ENCODE measurements at places on chromosomes 16 and 17.

- DNase-seq: no peak
Measured at GRCh38 chr16:75062976-75063346, 53.6 kb downstream of the LDHD start.

- DNase-seq: peak; percentile 77
Measured at GRCh38 chr17:29369831-29370735, 20.1 kb upstream of the TAOK1 start.

DNA sequence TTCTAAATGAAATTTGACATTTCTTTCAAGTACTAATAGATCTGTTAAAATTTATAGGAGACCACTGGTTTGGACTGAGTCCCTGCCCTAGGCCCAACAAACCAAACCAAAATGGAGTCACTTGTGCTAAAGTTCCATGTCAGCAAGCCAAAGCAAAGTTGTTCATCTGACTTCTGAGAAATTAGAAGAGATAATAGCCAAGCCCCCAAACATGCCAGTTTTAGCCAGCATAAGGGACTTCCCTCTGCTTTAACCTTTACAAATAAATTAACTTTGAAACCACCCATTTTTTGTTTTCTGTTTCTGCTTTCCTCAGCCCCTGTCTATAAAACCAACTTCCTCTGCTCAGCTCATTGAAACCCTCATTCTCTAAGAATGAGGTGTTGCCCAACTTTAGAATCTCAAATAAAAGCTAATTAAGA, 18.9 kb downstream of the CDR2 start:
- no peak for DNase-seq

DNA sequence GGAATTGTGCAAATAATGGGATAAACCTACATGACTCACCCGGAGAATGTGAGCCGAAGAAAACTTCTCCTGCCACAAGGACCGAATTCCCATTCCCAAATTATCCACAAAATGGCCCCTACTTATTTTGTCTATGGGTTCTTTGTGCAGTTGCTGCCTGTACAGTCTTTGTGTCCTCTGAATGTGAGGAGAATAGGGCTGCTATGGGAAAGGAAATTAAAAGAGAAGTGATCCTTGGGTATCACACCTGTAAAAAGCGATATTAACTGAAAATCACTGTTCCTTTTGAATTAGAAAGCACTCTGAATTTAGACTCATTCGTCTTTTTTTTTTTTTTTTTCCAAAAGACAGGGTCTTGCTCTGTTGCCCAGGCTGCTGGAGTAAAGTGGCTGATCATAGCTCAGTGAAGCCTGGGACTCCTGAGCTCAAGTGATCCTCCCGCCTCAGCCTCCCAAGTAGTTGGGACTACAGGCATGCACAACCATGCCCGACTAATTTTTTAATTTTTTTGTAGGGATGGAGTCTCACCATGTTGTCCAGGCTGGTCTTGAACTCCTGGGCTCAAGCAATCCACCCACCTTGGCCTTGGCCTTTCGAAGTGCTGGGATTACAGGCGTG, 45.4 kb downstream of the CHD9 start:
- no peak for DNase-seq

DNA sequence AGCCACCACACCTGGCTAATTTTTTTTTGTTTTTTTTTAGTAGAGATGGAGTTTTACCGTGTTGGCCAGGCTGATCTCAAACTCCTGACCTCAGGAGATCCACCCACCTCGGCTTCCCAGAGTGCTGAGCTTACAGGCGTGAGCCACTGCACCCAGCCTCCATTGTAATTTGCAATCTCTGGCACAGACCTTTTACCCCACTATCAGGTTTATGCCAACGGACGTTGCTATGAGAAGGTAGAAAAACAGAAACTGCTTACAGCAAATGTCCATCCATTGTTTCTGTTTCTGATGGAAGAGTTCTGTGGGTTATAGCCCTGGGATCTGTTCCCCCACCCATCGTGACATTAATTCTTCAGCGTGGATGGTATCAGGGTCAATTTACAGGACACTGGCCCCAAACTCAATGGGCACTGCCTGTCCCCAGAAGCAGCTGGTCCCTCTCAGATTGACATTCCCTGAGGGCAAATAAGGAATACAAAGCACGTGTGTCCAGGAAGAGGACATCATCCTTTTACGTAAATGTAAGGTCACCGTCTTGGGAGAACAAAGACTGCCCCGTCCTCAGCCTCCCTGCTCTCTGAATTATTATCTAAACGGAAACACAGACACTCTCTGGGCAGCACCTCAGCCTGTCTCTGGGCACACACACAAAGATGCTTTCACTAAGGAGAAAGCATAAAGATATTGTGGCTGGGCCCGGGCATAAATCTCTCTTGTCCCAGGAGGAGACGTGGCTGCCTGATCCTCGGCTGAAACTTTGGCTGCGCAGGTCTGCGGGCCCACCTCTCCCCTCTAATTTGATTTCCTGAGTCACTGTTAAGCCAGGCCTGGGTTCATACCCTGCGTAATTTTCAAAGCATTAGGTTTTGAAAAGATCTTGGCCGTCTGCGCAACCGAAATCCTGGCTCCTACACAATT, 5.2 kb downstream of the KCNG4 start:
- DNase-seq: peak; percentile 57

DNA sequence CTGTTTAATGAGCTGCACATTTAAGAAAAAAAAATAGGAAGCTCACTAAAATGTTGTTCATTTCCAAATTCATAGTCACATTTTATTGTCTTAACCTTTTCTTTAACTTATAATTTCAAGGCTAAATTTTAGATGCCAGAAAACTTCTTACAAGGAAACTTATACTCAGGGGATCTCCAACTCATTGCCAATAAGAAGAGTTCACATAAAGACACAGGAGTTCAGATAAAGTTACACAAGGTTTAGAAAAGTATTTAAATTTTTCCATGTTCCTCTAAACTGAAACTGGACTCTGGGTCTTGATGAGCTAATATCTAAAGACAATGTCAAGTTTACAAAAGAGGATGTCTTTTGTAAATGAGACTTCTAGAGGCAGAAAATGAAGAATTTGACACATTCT, 190.7 kb upstream of the KCNJ16 start:
- no peak for DNase-seq

DNA sequence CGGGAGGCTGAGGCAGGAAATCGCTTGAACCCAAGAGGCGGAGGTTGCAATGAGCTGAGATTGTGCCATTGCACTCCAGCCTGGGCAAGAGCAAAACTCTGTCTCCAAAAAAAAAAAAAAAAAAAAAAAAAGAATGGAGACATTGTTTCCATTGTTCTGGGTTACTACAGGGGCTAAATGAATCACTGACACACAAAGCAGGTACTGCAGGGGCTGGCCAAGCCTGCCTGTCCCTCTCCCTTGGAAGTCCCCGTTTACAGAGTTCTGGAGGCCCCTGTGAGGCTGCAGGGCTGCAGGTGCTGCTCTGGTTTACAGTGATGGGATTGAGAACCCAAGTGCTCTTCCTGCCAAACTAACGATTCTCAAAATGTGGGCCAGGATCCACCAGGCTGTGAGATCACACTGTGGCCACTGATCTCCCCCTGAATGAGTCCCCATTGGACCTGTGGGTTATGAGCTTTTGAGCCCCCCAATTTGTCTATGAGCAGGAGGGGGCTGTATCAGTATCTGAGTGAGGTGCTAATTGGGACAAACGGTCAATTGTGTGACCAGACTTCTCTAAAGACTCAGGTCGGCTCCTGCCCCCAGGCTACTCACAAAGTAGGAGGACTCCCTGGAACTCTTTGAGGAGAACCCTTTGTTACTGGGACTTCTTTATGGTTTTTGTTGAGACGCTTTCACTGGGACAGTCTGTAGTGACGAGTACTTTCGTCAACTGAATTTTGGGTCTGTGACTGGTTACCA, 39.0 kb downstream of the DNAH17 start:
- no peak for DNase-seq

GRCh38 chr16:88072571-88073001, 121.4 kb downstream of the BANP start:
- DNase-seq: peak; percentile 9

GRCh38 chr16:11916524-11917285, 949 bp upstream of the GSPT1 start:
- no peak for DNase-seq

GRCh38 chr16:88430524-88431446, 22.3 kb upstream of the ZFPM1 start:
- DNase-seq: no peak

- DNase-seq: no peak
Measured at GRCh38 chr17:30557916-30558685, 80.9 kb downstream of the GOSR1 start.

- DNase-seq: no peak
Measured at GRCh38 chr16:75390926-75391653, 42.2 kb downstream of the CFDP1 start.

- DNase-seq: no peak
Measured at GRCh38 chr17:193841-194806, 12.7 kb upstream of the DOC2B start.

- DNase-seq: no peak
Measured at GRCh38 chr16:64858076-64858475, 263.8 kb downstream of the CDH11 start.

DNA sequence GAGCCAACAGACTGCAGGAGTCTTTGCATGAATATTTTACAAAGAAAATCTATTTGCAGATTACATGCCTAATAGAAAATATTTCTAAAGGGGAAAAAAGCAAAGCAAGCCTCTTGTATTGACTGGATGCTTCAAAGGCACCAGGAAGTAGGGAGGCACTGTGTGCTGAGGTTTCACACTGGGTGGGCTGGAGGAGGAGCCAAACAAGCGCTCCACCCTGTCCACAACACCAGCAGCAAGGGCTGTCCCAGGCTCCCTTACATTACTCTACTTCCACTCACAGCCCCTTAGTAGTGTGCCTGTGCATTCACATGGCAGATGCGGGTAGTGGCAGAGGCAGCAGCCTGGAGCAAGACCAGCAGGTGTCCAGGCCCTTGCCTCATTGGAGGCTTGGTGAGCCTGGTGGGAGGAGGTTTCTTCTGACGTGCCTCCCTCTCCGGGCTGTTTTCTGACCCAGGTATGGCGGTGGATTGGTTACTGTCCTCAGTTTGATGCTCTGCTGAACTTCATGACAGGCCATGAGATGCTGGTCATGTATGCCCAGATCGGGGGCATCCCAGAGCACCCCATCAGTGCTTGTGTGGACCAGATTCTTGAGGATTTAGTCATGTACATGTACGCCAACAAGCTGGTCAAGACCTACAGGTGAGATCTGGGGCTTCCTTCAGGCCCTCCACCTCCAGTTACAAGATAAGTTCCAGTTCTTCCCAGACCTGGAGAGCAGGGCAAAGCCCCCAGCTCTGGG, 7.0 kb upstream of the CCNF start:
- no peak for DNase-seq

GRCh38 chr17:40646791-40647623, 611 bp downstream of the SMARCE1 start:
- no peak for DNase-seq

DNA sequence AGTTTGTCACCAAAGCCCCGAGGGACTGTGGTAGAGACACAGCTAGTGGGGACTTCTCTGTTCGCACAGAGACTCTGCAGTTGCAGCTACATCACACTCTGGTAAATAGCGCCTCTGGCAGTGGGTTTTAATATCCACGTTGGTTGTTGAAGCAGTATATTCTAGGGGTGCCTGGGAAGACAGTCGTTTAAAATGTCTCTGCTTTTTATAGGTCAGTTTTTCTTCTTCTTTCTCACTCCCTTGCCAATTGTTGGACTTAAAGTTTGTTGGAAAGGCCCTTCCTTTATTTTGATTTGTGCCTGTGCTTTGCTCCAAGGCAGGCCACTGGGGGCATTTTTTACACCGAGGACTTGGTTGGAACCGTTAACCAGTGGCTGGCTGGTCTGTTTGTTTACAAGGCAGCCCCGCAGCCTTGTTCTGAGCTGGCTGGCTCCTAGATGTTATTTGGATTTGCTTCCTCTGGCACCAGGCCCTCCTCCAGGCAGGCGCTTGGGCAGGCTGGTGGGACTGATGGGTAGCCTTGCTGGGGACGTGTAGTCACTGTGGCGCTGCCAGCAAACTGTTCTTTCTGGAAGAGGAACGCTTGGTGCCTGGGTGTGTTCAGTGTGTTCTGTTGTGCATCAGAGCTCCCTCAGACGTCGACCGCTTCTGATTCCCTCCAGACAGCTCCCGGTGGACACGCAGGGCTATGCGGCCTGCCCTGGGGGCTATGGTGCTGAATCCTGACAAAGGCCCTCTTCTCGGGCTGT, 218.2 kb upstream of the CHMP6 start:
- no peak for DNase-seq

- DNase-seq: no peak
Measured at GRCh38 chr16:56336711-56337110, 88.6 kb downstream of the AMFR start.

DNA sequence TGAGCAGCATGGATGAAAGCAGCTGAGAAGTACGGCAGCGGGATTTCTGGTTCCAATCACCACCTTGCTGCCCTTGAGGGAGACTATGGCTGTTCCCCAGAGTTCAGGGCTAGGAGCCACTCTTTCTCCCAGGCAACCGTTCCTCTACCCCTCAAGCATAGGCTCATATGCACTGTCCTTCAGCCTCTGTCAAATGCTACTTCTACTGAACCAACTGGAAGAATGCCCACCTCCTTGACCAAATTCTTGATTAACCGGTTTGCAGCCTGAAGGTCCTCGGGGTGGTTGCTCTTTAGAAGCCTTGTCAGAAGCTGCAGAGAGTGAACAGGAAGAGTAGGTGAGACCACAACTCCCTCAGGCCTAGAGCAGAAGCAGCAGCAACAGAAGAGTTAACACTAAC, 23.8 kb downstream of the GGA2 start:
- no peak for DNase-seq

GRCh38 chr16:48852951-48853350, 243.0 kb upstream of the N4BP1 start:
- DNase-seq: no peak

- no peak for DNase-seq
Measured at GRCh38 chr17:48155889-48156611, 48.5 kb downstream of the SNX11 start.

GRCh38 chr17:18967916-18968315, 16.0 kb downstream of the SLC5A10 start:
- DNase-seq: no peak

- peak; percentile 57 for DNase-seq
Measured at GRCh38 chr17:6713130-6713917, at the start of gene SLC13A5. TSS of gene SLC13A5 (minus strand) at chr17:6713369. CDS start at chr17:6713333, 36 bp downstream.

- no peak for DNase-seq
Measured at GRCh38 chr17:42809250-42809649, 10.6 kb downstream of the CNTD1 start.

- DNase-seq: no peak
Measured at GRCh38 chr17:72151565-72152386, 31.0 kb downstream of the SOX9 start.

DNA sequence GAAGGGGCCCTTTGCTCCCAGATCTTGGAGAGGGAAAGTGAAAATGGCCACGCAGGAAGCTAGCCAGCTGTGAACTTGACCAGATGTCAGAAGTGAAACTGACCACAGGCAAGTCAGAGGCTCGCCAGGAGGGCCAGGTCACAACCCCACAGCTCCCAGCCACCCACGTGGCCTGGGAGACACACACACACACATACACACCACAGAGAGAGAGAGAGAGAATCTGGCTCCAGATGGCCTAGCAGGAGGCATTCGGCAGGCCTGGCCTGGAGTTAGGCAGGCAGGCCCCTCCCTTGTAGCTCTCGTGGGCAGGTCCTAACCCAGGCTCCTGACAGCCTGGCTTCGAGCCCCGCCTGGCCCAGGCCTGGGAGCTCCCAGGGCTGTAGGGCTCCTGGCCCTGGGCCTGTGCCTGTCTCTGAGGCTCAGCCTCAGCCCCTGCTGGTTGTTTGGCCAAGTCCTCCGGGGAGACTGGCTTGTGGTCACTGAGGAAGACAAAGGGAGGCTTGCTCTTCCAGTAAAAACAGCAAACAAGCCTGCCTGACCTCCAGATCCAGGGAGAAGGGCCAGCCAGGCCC, 20.2 kb downstream of the NGFR start:
- DNase-seq: peak; percentile 93

GRCh38 chr16:86727632-86728031, 149.3 kb downstream of the FOXL1 start:
- DNase-seq: no peak

GRCh38 chr17:66255112-66255511, 25.9 kb upstream of the APOH start:
- peak; percentile 23 for DNase-seq
